ENCODE measurements at places on chromosomes 6 and 20.

- DNase-seq: no peak
Observed at GRCh38 chr20:10649797-10650160, 24.0 kb downstream of the JAG1 start.

DNA sequence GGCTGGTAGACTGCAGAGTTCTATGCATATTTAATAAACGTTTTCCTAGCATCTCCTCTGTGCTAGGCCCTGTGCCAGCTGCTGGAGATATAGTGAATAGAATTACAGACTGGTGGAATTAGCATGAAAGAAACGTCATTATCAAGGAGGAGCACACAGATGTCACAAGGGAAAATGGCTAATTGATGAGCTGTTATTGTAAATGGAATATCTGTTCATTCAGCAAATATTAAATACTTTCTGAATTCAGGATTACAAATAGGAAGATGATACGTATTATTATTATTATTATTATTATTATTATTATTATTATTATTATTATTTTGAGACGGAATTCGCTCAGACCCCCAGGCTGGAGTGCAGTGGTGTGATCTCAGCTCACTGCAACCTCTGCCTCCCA lies 1.2 kb downstream of the AAR2 start:
- DNase-seq: no peak

DNA sequence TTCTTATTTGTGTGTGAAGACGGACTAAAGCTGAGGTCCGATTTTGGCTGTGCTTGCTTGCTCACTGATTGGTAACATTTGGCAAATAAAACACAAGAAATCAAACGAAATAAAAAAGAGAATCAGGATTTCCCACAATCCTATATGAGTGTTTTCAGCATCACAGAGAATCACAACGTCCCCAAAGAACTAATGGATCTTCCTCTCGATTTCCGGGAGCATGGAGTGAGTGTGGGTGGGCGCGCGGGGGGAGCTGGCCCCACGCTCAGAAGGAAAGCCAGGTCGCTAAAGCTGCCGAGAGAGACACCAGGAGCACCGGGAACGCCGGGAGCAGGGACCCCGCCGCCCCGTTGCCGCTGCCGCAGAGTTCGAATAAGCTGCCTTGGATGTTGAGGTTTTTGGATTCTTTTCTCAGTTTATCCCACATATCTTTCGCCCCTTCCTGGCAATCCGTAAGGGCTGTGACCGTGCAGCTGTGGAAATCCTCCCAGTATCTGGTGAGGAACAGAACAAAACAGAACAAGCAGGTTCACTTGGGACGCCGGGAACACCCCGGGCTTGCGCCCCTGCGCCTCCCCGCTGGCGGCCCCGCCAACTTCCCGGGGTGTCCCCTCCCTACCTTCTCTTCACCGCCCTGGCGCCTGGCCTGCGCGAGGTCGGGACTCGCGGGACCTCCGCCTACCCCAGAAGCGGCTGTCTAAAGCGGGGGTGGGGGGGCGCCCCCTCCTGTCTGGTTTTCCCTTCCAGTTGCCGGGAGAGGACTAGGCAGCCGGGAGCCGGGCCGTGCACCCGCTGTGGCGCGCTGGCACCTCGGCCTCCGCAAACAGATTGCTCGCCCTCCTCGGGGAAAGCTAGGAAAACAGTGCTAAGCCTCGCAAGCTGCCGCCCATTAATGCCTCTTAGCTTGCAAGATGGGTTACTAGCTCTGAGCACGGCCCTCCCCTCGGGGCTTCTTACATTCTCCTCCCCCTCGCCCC lies 7.7 kb downstream of the NRN1 start:
- no peak for DNase-seq

- DNase-seq: no peak
Observed at GRCh38 chr20:46144432-46145025, 26.4 kb downstream of the CD40 start.

DNA sequence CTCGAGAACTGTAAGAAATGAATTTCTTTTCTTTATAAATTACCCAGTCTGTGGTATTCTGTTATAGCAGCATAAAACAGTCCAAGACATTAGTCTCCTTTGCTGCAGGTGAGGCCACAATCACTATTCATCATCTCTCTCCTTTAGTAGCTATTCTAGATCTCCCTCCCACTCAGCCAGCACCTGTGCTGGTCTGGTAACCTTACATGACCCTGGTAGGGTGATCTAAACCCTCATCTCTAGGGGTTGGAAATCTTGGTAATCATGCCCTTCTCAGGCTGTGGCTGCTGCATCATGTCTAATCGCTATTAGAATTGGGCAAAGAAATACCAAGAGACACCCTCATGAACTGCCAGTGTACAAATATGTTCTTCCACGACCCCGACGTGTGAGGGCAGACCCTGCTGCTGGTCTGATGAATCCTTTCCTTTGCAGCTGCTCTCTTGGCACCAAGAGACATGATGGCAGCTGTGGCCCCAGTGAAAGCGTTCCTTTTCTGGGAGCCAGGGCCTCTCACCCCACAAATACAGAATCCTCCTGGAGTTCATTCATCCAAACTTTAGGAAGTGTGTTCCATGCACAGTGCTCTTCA lies 23.0 kb upstream of the IGF2R start:
- DNase-seq: peak; percentile 50

- no peak for DNase-seq
Observed at GRCh38 chr6:34070315-34071135, 75.4 kb downstream of the GRM4 start.
